Activated CD8-positive, alpha-beta memory T cell treated with anti-CD3 and anti-CD28 coated beads for 1 hour (primary cell): ENCODE measurements at places on chromosomes 2 and 18.

- DNase-seq = no peak
Measured at GRCh38 chr2:202023198-202023903, 10.3 kb upstream of the FZD7 start.

DNA sequence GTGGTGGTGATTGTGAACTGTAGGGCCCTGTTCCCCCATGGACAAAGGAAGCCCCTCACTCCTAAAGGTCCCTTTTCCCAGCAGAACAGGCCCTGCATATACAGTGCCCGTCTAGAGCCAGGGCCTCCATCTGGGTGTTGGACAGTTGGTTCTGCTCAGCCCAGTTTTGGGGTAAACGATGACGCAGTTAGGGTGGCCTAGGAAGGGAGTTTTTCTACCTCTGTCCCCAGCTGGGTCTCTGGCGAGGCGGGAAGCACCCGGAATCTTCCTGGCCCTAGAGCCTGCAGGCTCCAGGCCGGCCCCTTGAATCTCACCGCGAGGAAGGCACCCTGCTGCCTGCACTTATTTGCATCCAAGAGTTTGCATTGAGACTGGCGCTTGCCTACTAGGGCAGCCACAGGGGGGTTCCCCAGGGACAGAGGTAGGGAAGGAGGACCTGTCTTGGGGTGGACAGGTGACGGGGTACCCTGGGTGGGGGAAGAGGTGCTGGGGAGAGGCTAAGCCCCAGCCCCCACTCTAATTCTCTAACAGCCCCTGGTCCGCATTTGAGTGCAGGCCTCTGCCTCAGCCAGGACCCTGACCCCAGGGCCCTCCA is 529 bp upstream of the MTA3 start:
- no peak for DNase-seq

- DNase-seq = no peak
Measured at GRCh38 chr2:189175869-189176433, 3.6 kb downstream of the COL5A2 start.

DNA sequence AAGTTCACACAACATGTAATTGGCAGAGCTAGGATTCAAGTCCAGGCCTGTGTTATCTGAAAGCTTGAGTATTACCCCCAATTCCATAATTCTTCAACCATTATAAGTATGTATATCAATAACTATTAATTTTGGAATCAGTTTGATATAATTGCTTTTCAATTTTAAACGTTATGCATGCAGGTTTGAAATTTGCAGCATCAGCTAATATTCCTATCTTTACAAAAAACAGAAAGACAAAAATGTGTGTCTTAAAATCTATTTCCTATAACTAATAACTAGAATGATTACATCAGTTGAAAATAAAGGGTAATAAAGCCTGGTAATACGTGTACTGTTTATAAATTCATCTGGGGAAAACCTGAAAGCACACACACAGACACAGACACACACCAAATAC is 543.3 kb upstream of the PKDCC start:
- DNase-seq = no peak

- DNase-seq = no peak
Measured at GRCh38 chr2:96521219-96521618, 15.3 kb upstream of the ARID5A start.

DNA sequence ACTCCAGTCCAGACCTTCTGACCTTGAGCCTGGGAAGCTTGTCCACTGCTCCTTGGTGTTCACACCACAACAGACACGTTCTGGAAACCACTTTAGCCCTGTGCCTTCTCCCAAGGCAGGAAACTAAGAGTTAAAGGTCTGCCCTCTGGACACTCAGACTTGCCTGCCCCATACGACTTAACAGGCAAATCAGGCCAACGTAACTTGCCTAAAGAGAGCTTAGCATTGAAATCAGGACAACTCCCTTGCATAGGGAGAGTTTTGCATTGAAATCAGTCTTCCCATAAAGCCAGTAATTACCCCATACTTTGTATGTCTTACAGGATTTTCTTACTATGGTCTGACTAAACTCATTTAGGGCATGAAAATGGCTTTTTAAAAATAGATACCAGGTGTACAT is 18.5 kb downstream of the NFE2L2 start:
- DNase-seq = no peak

- DNase-seq = no peak
Measured at GRCh38 chr2:206572725-206573124, 69.6 kb upstream of the FAM237A start.

GRCh38 chr2:60446413-60447267 is 106.8 kb downstream of the BCL11A start:
- DNase-seq = no peak

GRCh38 chr2:230674966-230675672 is 37.5 kb upstream of the CAB39 start:
- no peak for DNase-seq

- DNase-seq = no peak
Measured at GRCh38 chr2:162261032-162261945, 18.0 kb upstream of the FAP start.

GRCh38 chr2:127448526-127448925 is 30.3 kb downstream of the PROC start:
- no peak for DNase-seq

DNA sequence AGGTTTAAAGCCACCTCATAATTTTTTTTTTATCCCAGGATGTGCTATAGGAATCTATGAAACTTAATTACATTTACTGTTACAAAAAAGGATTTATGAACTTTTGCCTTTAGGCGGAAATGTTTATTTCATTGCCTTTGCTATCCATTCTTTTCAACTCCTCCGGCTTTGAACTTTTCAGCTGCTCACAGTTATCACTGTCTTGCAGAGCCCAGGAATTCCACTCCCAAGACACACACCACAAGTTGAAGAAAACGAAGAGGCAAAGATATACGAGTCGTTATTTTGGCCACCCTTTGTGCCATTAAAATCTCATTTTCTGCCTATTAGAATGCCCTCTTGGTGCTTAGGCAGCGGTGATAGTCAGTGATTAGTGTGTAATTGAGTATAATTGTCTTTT is 80.0 kb downstream of the PAX3 start:
- no peak for DNase-seq

- DNase-seq = no peak
Measured at GRCh38 chr2:144509001-144509878, 10.7 kb downstream of the ZEB2 start.

GRCh38 chr18:59067873-59068272 is 71.8 kb upstream of the SEC11C start:
- DNase-seq = no peak

- no peak for DNase-seq
Measured at GRCh38 chr18:67411116-67411515, 105.4 kb downstream of the DSEL start.

DNA sequence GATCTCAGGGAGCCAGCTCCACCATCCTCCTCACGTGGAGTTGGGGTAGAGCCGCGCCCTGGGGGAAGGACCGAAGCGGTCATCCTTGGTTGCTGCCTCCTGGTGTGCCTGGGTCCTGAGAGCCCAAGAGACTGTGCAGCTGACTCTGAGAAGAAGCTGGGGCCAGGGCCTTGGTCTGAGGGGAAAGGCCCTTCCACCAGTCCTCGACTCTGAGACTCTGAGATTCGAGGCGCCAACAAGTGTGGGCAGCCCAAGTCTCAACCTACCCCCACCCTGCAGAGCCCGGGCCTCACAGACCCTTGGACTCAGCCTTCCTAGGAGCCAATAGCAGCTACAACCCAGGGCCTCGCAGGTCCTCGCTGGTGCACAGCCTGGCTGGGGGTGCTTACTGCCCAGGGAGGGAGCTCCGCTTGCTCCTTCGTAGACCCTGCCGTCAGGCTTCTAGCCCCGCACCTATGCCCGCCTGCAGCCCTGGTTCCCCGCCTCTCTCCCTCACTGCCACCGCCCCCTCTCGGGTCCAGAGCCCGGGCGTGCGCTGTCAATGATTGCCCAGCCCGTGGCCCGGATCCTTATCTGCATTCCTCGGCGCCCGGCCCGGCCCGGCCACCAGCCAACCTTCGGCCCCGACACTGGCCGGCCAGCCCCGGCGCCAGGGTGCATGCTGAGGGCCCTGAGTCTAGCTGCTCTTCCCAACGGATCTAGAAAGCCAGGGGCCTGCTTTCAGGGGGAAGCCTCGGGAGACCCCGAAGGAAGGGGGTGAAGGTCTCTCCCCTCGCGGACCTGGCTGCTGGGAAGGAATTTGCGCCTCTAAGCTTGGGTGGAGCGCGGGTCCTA is 2.0 kb downstream of the IHH start:
- DNase-seq = no peak

DNA sequence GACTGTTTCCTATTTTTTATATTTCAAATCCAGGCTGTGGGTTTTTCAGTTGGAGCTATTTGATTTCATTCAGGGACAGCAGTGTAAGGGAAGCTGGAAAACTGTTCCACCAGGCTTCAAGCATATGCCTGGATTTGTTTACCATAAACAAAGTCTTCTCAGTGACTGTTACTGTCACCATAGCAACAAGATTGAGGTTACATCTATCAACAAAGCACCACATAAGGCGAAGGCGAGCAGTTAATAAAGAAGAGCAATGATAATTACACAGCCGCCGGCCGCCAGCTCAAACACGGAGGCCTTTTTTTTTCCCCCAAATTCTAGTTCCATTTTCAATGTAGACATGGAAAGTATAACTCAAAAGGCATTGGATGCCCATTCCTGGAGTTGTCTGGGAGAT is 553.7 kb upstream of the SYT4 start:
- no peak for DNase-seq

DNA sequence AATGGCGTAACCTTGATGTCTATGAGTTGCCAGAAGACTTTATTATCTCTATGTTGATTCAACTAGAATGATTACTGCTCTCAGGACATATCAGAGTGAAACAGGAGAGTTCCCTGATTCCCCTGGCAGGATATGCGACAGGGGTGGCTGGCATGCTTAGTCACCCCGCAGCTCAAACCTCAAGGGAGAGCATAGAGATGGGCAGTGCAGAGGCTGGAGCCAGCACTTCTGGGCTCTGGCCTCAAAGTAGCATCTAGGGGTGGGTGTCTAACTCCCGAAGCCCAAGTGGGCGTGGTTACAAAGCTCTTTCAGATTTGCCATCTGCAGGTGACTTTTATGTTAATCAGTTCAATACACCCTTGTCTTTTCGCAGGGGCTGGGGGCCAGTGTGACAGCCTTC is 391.6 kb downstream of the ADCYAP1 start:
- no peak for DNase-seq

DNA sequence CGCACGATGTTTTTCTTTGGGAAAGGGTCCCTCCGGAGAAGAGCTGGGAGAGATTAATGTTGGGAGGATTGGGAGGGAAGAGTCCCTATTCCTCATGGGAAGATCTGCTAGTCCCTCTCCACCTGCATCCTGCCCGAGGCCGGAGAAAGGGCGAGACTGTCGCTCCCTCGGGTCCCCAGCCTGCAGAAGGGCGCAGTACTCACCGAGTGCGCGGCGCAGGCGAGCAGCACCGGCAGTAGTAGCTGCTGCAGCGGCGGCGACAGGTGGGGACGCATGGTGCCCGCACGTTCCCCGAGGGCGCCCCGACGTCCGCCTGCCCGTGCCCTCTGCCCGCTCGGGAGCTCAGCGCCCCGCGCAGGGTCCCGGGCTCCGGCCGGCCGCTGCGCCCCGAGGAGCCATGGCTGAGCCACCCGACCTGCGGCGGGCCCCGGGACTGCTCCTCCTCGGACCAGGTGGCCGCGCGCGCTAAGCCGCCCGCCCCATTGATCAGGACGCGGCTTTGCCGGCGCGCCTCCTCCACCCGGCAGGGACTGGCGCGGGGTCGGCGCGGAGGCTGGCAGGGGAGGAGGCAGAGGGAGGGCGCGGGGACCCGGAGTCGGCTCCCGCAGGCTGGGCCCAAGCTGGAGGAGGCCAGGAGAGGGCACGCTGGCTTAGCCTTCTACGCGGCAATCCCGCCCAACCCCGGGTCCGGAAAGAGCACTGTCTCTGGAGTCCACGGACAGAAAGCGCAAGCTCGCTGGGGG is at the start of gene SCTR:
SCTR (minus strand) TSS at position 532 of the 743 bp plus-strand sequence; CDS start at position 275, 257 bp downstream.
- DNase-seq = no peak

DNA sequence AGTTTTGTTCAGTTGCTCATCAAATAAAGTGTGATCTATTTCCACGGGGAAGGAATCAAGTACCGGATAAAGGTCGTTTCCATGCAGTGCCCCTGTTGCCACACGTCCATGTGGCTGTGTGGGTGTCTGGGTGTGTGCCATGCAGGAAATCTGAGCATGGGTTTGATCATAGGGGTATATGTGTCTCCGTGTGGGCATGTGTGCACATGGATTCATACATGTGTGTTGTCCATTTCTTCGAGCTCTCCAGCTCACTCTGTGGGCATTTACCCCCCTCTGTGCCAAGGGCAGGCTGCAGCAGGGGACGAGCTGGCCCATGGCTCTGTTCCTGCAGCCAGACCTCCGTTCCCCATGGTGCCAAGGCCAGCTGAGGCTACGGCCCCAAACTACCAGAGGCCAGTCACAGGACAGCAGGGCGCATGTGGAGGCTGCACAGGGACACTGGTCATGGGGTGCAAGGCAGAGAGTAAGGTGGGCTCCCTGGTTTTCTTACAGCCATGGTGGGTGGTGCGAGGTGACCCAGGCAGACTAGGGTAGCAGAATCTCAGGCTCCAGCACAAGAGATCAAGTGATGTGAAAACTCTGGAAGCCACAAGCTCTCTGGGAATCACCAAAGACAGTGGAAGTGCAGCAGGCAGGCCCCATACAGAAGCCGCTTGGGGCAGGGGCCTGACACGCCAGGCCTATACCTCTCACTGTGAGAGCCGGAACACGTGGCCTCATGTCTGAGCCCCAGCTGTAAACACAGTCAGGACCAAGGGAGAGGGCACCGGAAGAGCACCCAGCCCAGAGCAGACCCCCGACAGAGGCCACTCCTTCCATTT is 66.4 kb upstream of the RAB6C start:
- no peak for DNase-seq

DNA sequence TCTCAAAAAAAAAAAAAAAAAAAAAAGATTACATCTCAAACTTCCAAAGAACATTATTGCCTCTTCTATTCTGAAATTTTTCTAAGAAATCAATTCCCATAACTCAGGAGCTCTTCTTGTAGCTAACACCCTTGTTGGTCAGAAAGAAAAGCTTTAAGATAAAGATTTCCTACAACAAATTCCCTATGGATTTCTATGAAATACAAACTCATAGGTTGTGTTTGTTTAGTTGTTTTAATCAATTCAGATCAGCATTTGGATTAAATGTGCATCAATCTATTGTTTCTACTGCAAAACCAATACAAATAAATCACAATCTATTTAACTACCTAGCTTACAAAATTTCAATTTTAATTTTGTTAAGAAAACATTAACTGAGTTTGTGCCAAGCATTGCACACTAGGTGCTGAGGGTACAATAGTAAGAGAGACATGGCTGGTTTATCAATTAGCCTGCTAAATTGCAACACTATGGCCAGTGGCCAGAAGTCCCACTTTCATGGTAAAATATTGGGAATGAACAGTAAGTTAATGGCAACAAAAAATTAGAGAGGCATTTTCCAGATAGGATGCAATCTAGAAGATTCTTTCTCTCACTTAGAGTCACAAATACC is 80.2 kb upstream of the MYCN start:
- no peak for DNase-seq

DNA sequence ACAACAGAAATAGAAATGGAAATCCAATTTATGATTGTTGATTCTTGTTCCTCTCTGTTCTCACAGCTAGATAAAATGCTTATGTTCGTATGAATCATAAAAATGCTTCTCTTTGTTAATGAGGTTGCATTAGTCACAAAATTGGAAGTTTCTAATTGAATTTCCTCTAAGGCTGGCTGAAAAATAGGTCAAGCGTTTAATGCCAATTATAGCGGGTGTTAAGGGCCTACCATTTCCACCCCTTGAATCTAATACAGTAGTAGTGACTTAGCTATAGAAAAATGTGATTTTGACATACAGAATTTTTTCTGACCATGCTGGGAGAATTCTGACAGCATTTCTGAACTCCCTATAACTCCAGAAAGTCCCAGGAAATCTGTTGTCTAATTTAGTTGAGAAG is 107.1 kb downstream of the TTN start:
- DNase-seq = no peak
